Activated CD4-positive, CD25-positive, alpha-beta regulatory T cell treated with anti-CD3 and anti-CD28 coated beads, Interleukin-2, amount 50 U/mL, for 72 hours (primary cell): ENCODE measurements at places on chromosomes 1 and 21.

DNA sequence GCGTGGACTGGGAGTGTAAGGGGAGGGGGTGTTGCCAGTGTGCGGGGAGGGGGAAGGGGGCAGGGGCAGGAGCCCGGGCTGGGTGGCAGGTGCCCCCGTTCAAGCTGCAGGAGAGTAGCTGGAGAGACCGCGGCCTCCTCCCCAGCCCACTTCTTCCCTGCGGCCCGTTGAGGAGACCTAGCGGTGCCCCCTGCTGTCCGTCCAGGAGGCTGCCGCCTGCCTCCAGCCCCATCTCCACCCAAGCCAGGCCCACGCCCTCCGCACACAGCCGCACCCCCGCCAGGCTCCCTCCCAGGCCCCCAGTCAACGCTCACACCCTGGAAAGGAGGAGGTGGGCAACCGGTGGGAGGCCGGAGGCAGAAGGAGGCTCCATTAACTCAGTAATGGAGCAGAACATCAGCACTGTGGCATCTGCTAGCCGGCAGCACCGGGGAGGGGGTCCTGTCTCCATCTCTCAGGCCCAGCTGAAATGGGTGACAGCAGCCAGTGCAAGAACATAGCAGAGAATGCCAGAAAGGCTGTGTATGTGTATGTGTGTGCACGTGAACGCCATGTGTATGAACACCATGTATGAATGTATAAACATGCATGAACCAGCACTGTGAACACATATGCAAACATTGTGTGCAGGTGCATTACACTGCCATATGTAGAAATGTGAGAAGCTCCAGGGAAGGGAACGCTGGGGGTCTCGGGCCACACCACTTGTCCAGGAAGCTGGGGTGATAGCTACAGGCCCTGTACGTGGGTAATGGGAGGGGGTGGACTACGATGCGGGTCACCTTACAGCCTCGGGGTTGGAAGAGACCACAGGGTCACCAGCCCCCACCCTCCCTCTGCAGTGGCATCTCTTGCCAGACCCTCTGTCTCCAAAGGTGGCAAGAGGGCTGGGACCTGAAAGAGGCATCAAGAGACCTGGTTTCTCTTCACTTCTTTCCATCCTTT lies 84.6 kb downstream of the SYT2 start:
- peak; percentile 53 for DNase-seq

GRCh38 chr21:36450511-36450910 lies 29.4 kb downstream of the CLDN14 start:
- no peak for DNase-seq

DNA sequence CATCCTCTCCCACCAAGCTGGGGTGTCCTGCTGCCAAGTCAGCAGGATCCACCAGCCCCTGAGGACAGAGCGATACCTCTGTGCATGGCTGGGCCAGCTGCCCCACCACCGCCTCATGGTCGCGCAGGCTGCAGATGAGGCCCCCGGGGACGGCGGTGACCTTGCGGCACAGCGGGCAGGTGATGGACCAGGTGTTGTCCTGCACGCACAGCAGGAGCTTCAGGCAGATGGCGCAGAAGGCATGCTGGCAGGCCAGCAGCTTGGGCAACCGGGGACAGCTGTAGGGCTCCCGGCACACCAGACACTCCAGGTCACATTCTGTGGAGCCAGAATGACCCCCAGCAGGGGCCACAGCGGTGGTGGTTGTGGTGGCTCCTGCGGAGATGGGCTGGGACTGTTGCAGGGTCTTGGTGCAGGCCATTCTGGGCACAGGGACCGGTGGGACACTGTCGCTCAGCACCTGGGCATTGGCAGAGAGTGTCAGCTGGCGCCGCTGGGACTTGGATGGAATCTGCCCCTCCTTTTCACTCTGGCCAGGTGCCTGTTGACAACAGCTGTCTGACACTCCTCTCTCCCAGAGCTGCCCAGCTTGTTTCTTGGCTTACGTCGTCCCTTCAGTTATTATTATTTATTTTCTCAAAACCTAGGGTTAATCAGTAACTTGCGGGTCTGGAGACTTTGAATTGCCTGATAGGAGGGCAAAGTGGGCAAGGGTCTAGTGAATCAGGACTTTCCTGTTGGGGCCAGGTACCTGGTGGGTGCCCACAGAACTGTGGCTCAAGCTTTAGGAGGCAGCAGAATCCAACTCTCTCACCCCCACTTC lies at the start of gene RNF186:
TSS of gene RNF186 (minus strand) at position 603 of the 823 bp plus-strand sequence. CDS start at position 421, 182 bp downstream.
- DNase-seq, result no peak

DNA sequence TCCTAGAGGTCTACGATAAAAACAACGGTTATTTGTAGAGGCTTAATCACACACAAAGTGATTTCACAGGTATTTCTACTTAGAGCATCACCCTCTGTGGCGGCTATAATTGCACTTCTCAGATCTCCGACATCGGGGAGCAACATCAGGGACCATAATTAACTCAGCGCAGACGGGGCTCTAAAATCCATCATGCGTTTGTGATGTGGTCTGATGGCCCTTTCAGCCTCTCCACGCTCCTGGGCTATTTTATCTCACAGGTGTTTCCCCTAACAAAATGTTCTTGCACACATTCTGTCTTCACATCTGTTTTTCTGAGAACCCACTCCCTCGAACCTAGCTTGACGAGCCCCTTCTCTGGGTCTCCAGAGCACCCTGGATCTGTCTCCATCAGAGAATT lies 146.3 kb upstream of the DUSP10 start:
- no peak for DNase-seq

DNA sequence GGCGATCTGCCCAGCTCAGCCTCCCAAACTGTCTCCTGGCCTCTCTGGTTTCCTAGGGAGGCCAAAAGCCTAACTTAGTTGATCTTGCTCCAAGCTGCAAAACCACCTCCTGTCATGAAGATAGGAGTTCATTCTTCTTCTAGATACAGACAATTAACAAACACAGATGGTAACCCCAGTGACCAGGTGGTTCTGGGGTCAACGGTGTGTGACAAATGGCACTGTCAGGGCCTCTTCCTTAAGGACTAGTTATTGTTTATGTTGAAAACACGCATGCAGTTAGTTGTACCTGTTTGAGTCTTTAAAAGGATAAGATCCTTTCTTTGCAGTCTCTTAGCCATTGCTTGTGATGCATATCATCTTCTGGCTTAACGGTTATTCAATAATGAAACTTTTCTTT lies 4.6 kb upstream of the UMODL1 start:
- no peak for DNase-seq

GRCh38 chr1:84700070-84700469 lies 9.8 kb upstream of the SSX2IP start:
- no peak for DNase-seq

DNA sequence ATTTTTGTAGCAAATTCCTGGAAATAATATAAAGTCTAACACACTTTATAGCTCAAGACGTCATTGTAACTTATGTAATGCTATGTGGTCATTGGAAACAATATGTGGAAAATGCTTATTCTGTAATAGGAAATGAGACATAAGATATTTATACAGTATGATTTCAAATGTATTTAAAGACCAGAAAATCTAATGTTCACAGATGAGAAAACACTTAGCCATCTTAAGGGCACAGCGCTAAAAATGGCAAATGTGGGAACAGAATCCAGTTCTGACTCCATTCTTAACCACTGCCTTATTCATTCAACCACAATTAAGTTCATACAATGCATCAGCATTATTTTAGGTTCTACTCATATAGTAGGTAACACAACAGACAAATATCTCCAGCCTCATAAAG lies 12.5 kb downstream of the CSDE1 start:
- DNase-seq, result no peak

DNA sequence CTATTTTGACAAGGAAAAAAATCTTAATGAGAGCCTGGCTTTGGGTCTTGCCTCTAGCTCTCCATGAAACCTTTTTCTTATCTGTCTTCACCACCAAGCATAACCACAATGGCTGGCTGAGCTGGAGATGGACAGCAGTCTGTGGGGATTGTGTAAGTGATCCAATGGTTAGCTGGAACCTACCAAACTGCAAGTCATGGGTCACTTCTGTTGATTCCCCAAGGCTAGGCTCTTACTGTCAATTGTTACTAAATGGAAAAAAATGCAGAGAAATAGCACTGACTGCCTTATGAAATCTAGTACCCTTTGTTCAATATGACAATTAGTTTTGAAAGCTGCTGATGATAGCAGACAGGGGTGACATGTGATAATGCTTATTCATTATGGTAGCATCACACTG lies 359.0 kb downstream of the ST6GALNAC3 start:
- DNase-seq, result no peak

GRCh38 chr21:45177039-45177438 lies 102.7 kb downstream of the ADARB1 start:
- DNase-seq, result no peak

DNA sequence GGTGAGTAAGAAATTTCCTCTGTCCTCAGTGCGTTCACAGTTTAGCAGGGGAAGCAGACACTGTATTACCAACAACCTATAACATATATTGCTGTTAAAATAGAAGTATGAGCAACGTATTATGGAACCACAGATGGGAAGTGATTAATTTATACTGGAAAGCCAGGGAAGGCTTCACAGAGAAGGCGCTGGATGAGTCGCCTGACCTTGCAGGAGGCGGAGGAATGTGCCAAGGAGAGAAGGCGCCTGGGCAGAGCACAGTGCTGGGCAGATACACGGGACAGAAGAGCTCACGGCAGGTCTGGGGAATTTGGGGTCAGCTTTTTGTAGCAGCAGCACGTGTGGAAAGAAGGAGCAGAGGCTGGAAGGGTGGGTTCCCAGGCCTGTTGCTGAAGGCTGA lies 116.3 kb downstream of the DHRS3 start:
- DNase-seq, result no peak

GRCh38 chr1:111242805-111243523 lies 15.5 kb downstream of the CHI3L2 start:
- DNase-seq, result no peak

DNA sequence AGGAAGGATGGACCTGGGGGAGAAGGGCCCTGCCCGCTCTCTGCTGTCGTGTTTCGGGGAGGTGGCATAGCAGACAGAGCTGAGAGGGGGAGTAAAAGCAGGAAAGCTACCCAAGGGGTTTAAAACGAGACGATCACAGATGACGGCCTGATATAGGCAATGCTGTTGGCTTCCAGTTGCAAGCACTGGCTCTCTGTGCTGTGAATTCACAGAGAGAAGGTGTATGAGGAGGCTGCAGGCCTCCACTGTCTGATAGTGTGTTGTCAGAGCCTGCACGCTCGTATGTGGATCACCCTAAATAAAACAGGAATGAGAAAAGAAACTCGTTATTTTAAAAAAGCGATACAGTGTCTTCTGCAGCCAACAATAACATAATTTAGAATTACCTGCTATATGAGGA lies 57.4 kb downstream of the LGR6 start:
- DNase-seq, result no peak

DNA sequence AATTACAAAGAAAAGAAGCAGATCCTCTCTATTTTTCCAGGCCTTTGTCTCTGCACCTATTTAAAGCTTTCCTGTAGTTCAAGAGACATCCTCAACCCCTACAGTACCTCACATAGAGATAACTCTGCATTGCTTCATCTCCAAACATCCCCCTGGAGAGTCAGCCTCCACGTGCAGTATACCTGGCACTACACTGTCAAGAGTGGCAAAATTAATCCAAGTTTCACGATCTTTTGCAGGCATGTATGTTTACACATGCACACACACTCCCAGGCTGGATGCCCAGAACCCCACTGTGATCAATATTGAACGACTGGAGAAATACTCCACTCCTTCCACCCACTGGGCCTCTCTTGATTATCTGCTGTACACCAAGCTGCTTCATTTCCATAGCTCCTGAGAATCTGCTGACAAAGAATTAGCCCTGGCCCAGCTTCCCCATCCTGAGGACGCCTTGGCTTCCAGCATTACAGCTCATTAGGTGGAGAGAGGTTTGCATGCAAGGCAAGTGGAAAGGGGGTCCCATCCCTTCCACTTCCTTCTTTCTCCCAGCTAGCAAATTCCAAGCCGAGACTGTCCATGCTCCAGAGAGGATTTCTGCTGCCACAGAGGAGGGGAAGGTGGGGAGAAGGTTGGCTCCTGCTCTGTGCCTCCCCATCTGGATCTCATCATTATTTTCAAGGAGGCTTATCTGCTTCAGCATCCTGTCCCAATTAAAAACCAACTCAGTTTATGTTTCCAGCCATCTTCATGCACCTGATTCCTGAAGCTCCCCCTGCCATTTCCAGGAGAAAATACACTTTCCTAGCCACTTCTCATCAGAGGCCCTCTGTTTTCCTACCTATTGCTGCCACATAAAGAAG lies 66.5 kb upstream of the GOLT1A start:
- no peak for DNase-seq

GRCh38 chr1:3172431-3173380 lies 103.7 kb downstream of the PRDM16 start:
- DNase-seq, result no peak
